ENCODE measurements at places on chromosomes 1 and 21. TPM values are rescaled to one million over a fixed set of nuclear protein-coding genes. Genes with fewer than 3 reads are reported as not detected.

TESK2 gene
- 1.3 TPM for total RNA-seq

MCM3AP gene
- 86.4 TPM for total RNA-seq

CD160 gene
- total RNA-seq, result not detected

CFH gene
- total RNA-seq, result 24.0 TPM

GCSAML gene
- total RNA-seq, result not detected

FNDC5 gene
- 4.6 TPM for total RNA-seq

RPAP2 gene
- 30.5 TPM for total RNA-seq

TPTE gene
- total RNA-seq, result not detected

AMY1A gene
- total RNA-seq, result not detected

ANKRD65 gene
- not detected for total RNA-seq

SCNM1 gene
- total RNA-seq, result 44.3 TPM

DNAJC6 gene
- 24.7 TPM for total RNA-seq

CYP4Z1 gene
- total RNA-seq, result not detected

TIE1 gene
- not detected for total RNA-seq

KCNK1 gene
- total RNA-seq, result 0.24 TPM

MCOLN3 gene
- not detected for total RNA-seq

LRRC38 gene
- not detected for total RNA-seq

MNDA gene
- total RNA-seq, result not detected

VSIG8 gene
- total RNA-seq, result not detected

ALX3 gene
- not detected for total RNA-seq

IGSF3 gene
- 32.0 TPM for total RNA-seq

S100A6 gene
- total RNA-seq, result 1.4 TPM

DISC1 gene
- 7.1 TPM for total RNA-seq

NEGR1 gene
- total RNA-seq, result 9.0 TPM

HAO2 gene
- total RNA-seq, result not detected

TRIM62 gene
- total RNA-seq, result 17.3 TPM

FAM43B gene
- total RNA-seq, result 0.52 TPM

LYPD8 gene
- not detected for total RNA-seq

VN1R5 gene
- not detected for total RNA-seq

NUAK2 gene
- 1.7 TPM for total RNA-seq

CD1E gene
- not detected for total RNA-seq

PRRX1 gene
- 224 TPM for total RNA-seq

TMPRSS2 gene
- not detected for total RNA-seq

SELENBP1 gene
- total RNA-seq, result 11.1 TPM

PRELP gene
- total RNA-seq, result 33.7 TPM

ADORA1 gene
- total RNA-seq, result 0.24 TPM

CRYAA gene
- total RNA-seq, result not detected

GUCA2A gene
- not detected for total RNA-seq

SMIM1 gene
- not detected for total RNA-seq

Measured in chondrocyte (in vitro differentiated cells).